ENCODE measurements at places on chromosomes 12 and 14. TPM values are rescaled to one million over a fixed set of nuclear protein-coding genes. Genes with fewer than 3 reads are reported as not detected.

OR11H12 gene
- not detected for total RNA-seq

CCDC91 gene
- total RNA-seq: 21.6 TPM

BICDL1 gene
- total RNA-seq: 14.2 TPM

BBOF1 gene
- total RNA-seq: 0.91 TPM

IGF1 gene
- 1.5 TPM for total RNA-seq
